ENCODE measurements at places on chromosomes 1 and 21.

GRCh38 chr1:8460784-8461183, 142.9 kb downstream of the SLC45A1 start:
- H3K36me3 ChIP-seq = peaks cover 4% of the 10 kb centered on the region
- DNase-seq = no peak
- no peak overlapping the region for H3K27ac ChIP-seq
- H3K4me1 ChIP-seq = no peaks in the 10 kb centered on the region

GRCh38 chr21:35202431-35202830, 153.3 kb upstream of the RUNX1 start:
- DNase-seq = no peak
- H3K4me3 ChIP-seq = no peak overlapping the region
- no peaks in the 10 kb centered on the region for H3K36me3 ChIP-seq
- H3K27ac ChIP-seq = no peak overlapping the region

GRCh38 chr1:172084876-172085275, 243.6 kb downstream of the DNM3 start:
- no peak overlapping the region for H3K4me3 ChIP-seq
- H3K27ac ChIP-seq = no peak overlapping the region
- no peak for DNase-seq
- H3K36me3 ChIP-seq = no peaks in the 10 kb centered on the region
- no peaks in the 10 kb centered on the region for H3K27me3 ChIP-seq
- no peaks in the 10 kb centered on the region for H3K4me1 ChIP-seq

DNA sequence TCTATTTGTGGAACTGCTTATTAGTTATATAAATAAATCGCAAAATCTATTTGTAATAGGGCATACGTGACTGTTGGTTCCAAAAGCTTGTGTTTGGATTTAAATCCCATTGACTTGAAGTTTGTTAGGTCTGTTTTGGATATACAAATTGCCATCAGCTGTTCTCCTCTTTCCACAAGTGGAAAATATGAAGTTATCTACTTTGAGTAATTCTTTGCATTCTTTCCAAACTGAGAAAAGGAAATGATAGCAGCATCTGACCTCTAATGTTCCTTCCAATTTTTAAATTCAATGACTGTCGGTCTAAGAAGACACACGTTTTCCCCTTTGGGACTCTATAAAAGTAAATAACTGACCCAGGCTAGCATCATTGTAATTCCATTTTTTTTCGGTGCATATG, 165.7 kb upstream of the SGIP1 start:
- no peak overlapping the region for H3K27ac ChIP-seq
- H3K27me3 ChIP-seq = no peaks in the 10 kb centered on the region
- peaks cover 64% of the 10 kb centered on the region for H3K4me1 ChIP-seq
- DNase-seq = no peak
- H3K36me3 ChIP-seq = peaks cover 95% of the 10 kb centered on the region
- no peak overlapping the region for H3K4me3 ChIP-seq

DNA sequence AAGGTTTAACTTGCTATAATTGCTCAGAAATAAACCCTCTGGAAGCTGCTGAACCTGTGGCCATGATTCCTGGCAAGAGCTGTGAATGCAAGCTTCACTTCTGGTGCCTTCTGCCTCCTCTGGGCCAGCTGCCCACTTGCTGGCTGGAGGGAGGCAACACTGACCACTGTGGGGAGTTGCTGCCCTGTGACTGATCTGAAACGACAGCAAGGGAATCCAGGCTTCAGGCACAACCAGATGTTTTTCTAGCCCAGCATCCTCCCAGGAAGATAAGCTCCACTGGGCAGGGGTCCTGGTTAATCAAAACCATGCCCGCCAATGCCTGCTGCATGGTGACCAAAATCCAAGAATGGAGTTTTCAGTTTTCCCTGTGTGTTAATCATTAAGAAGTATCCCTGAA, 180.0 kb upstream of the HMGB4 start:
- no peaks in the 10 kb centered on the region for H3K36me3 ChIP-seq

DNA sequence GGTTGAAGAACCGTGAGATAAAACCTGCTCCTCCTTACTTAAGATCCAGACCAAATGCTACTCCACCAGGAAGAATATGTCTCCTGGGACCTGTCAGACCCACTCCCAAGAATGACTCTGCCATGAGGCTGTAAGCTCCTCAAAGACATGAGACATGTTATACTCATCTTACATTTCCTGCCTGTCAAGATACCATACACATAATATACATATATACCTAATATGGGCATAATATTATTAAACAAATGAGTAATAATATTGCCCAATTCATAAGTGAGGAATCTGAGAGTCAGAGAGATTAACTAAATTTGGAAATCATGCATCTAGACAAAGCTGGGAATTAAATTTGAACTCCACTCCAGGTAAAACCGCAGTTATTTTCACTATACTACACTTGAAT, 634.9 kb downstream of the LMO4 start:
- no peaks in the 10 kb centered on the region for H3K36me3 ChIP-seq
- H3K27me3 ChIP-seq = no peaks in the 10 kb centered on the region
- no peak overlapping the region for H3K4me3 ChIP-seq

- peak overlapping the region; percentile 6 for H3K4me3 ChIP-seq
- DNase-seq = no peak
- H3K36me3 ChIP-seq = no peaks in the 10 kb centered on the region
- H3K4me1 ChIP-seq = peaks cover 17% of the 10 kb centered on the region
- no peaks in the 10 kb centered on the region for H3K27me3 ChIP-seq
- no peak overlapping the region for H3K27ac ChIP-seq
These were observed 28.4 kb downstream of the JUN start for GRCh38 chr1:58755468-58755872.
